Stimulated activated CD8-positive, alpha-beta memory T cell treated with anti-CD3 and anti-CD28 coated beads, Interleukin-4, amount 100 ng/mL, for 1 hour (primary cell): ENCODE measurements at places on chromosomes 5 and 9.

- DNase-seq, result no peak
These were observed 365.7 kb downstream of the DEPDC1B start for GRCh38 chr5:60334281-60334713.

- no peak for DNase-seq
These were observed 1279.5 kb downstream of the CDH12 start for GRCh38 chr5:21573416-21574314.

- DNase-seq, result no peak
These were observed 5.5 kb downstream of the CXXC5 start for GRCh38 chr5:139653616-139654015.

- DNase-seq, result no peak
These were observed 182.5 kb downstream of the CDK5RAP2 start for GRCh38 chr9:120397453-120397852.

DNA sequence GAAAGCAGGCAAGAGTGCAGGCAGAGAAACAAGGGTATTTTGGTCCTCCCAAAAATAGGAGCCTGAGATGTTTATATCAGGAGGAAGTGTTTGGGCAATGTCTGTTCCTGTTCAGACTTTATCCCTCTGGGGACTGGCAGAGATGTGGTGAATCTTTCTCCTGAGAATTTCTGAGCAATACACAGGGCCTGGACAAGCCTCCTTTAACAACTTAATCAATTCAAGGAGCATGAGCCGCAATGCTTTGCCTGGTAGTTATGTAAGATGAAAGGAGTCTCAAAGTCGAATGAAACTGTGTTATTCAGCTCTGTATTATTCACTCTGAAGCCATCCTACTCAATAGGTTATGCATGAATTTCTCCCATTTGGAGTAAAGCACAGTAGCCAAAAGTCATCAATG is 365.6 kb downstream of the MAN2A1 start:
- DNase-seq, result no peak

DNA sequence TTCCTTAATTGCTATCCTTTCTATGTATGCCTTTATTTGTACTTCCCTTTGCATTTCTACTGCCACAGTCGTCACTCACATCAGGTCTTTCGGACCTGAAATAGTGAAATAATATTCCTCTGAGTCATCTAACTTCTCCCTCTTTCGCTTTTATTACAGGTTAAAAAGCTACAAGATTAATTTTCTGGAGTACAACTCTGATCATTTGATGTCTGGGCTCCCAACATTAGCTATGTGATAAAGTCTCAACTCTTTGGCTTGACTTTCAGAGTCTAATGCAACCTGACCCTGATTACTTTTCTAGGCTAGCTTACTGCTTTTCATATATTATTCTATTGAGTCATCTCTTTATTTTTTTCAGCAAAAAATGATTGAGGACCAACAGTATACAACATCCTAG is 638.8 kb upstream of the WWC1 start:
- no peak for DNase-seq

- no peak for DNase-seq
These were observed 170.4 kb downstream of the TTC39B start for GRCh38 chr9:15136646-15137045.

- DNase-seq, result no peak
These were observed 15.2 kb downstream of the LIFR start for GRCh38 chr5:38541174-38541725.

DNA sequence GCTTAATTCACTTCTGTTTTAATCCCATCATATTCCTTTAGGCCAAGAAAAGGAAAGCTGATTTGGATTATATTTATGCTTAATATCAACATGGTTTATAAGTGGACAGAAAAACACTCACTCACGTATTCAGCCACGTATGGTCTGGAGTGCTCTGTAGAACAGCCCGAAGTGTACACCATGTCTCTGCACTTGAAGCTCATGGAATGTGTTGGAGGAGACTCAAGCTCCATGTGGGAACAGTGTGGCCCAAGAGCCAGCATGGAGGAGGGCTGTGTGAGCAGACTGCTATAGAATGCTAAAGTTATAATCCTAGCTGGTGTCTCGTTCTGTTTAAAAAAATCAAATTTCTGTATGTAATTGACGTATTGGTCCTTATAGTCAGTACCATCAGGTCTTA is 32.9 kb downstream of the OTULINL start:
- DNase-seq, result no peak

GRCh38 chr5:41785061-41785460 is 85.2 kb downstream of the OXCT1 start:
- DNase-seq, result no peak

- no peak for DNase-seq
These were observed 80.2 kb upstream of the PANK3 start for GRCh38 chr5:168659286-168659847.

DNA sequence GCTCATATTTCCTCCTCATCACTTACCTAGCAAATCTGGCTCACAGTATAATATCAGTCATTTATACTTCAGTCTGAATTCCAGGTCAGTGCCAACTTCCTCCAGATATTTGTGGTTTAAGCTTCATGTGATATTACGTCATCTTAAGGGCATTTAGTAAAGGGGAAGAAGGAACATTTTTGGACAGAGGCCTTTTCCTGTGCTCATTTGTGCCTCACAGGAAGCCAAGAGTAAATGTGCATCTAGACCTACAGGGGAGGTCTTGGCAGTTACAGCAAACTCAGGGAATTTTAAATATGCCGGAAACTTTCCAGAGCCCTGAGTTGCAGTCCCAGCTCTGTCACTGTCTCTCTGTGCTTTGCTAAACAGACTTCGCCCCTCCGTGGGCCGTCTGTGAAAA is 12.3 kb upstream of the KCNIP1 start:
- DNase-seq, result no peak

- no peak for DNase-seq
These were observed 62.1 kb upstream of the SPDL1 start for GRCh38 chr5:169521366-169521983.

DNA sequence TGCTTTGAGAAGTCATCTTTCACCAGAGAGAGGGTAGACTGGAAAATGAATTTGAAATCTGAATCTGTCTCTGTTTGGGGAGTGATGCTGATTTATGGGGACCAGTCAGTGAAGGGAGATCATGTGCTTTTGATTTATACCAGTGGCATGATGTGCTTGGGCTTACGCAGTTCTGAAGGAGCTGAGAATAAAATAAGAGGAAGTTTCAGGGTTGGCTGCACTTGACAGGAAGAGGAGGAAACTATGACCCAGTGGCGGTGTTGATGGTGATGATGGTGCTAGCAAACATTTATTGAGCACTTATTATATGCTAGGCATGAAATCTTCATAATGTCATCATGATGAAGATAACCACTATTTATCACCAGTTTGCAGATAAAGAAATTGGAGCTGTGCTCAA is 136.4 kb upstream of the GLRA1 start:
- DNase-seq, result no peak

GRCh38 chr5:6321078-6321477 is 57.3 kb downstream of the MED10 start:
- DNase-seq, result no peak

- DNase-seq, result no peak
These were observed 16.4 kb downstream of the SLC12A2 start for GRCh38 chr5:128099944-128100343.

DNA sequence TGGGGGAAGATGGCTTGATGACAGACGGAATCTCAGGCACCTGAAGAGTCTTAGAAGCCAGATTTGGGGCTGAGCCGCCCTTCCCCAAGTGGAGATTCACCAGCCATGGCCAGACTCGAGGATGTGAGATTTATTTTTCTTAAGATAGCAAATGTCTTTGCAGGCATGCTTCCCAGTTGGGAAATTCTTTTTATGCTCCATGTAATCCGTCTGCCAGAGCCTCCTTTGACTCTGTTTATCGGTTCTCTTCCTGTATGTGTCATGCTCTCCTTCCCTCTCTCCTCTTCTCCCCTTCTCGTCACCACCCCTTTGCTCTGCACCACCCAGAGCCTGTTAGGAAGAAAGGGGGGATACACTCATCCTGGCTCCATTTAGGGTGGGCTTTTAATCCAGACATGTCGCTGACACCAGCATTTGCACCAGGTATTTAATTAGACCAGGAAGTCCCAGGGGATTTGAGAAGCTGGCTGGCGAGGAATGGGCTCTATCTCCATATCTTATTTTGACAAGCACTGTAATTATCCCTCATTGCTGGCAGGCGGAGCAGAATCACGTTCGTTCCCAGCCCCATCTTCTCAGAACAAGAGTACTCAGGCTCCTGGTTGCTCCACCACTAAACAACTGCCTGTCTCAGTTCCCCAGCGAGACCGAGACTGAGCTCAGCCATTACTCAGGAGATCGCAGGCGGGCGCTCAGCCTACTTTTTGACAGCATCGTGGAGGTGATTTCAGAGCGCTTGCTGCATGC is 50.9 kb downstream of the KCNIP1 start:
- DNase-seq, result no peak

GRCh38 chr5:10914741-10915480 is 153.9 kb upstream of the DAP start:
- no peak for DNase-seq

GRCh38 chr5:126335886-126336285 is 87.3 kb upstream of the GRAMD2B start:
- DNase-seq, result no peak

- DNase-seq, result no peak
These were observed 162.1 kb downstream of the CCDC192 start for GRCh38 chr5:127865273-127865672.

GRCh38 chr5:29114331-29114768 is 2076.0 kb upstream of the CDH9 start:
- no peak for DNase-seq

DNA sequence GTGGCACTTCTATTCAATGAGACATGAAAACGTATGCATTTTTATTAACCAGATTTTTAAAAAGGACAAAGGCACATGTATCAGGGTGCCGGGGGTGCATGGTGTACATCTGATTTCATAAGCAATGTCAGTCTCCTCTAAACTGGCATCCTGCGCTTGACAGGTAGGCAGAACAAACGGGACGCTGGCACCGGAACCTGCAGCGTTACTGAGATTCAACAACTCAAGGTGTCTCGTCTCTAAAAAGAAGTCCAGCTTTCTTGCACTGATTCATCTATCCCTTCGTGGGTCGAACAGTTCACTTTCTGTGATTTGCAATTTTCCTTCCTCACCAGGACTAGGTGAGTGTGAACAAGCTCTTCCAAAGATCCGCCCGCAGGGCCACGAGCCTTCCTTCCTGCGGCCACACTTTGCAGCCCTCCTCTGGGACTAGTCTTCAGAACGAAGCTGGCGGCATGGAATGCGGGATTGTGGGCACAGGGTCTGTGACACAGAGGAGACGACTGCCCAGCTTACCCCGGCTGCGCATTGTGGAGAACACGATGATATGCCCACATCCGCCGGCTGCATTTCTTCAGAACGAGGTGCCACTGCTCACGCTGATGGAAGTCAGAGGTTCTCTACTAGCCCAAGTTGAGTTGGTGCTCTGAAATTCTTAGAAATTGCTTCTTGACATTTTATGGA is 7.2 kb downstream of the SLC6A3 start:
- no peak for DNase-seq

- DNase-seq, result no peak
These were observed 96.7 kb upstream of the SMIM23 start for GRCh38 chr5:171688696-171689495.

DNA sequence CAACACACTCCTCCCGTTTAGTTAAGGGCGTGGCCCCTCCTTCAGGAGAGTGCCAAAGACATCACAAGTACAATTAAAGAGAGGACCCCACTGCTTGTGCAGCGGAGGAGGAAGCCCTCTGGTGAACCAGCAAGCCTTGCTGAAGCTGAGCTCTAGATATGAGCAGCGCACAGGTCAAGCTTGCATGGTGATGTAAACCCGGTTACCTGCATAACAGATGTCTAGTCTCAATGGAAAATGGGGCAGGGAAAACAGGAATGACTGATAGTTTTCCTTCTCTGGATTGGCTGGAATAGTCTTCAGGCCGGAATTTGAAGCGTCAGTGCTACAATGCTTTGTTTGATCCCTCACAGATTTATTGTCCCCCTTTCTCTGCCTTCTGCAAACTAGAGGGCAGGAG is 66.2 kb downstream of the MROH2B start:
- no peak for DNase-seq

GRCh38 chr5:135831439-135831838 is 3.0 kb upstream of the SLC25A48 start:
- no peak for DNase-seq

DNA sequence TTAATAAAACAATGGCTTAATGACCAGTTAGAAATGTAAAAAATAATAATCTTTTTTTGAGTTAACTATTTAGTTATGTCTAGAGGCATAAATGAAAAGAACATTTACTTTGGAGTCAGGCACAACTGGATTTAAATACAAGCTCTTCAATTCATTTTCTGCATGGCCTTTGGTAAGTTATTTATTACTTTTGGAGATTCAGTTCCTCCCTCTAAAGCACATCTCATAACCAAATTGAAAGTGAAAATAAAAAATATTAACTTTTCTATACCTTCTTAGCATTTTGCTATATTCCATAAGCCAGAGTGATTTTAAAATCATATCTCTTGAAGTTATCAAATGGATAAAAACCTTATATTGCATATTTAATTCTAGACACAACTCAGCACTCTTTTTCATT is 434.9 kb upstream of the SMARCA2 start:
- DNase-seq, result no peak

- DNase-seq, result no peak
These were observed 26.4 kb downstream of the ANXA1 start for GRCh38 chr9:73178044-73178443.

GRCh38 chr5:16489322-16489791 is 23.8 kb upstream of the ZNF622 start:
- no peak for DNase-seq

- no peak for DNase-seq
These were observed 6.1 kb downstream of the BASP1 start for GRCh38 chr5:17223367-17224185.

GRCh38 chr5:19001054-19001453 is 986.9 kb downstream of the CDH18 start:
- no peak for DNase-seq

GRCh38 chr5:101393795-101394450 is 490.8 kb upstream of the ST8SIA4 start:
- DNase-seq, result no peak
